ENCODE measurements at places on chromosomes 12 and 14.

GRCh38 chr12:9064201-9064814 is 51.4 kb downstream of the A2M start:
- DNase-seq = peak; percentile 80

DNA sequence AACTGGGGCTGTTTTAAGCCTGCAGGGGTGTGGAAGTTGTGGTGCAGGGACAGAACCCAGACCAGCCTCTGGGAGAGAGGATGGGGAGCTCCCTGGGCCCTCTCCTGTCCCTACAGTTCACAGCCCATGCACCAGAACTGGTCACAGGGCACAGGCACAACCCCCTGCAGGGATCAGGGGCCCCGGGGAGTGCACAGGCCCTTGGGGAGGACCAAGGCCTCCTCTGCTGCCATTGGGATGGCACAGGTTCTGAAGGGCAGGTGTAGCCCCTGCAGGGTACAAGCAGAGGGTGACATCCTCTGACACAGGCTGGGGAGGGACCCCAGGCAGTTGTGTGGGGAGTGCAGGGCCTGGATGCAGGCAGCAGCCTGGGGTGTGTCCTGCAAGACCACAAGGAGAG is 66.4 kb upstream of the SFSWAP start:
- DNase-seq = no peak

DNA sequence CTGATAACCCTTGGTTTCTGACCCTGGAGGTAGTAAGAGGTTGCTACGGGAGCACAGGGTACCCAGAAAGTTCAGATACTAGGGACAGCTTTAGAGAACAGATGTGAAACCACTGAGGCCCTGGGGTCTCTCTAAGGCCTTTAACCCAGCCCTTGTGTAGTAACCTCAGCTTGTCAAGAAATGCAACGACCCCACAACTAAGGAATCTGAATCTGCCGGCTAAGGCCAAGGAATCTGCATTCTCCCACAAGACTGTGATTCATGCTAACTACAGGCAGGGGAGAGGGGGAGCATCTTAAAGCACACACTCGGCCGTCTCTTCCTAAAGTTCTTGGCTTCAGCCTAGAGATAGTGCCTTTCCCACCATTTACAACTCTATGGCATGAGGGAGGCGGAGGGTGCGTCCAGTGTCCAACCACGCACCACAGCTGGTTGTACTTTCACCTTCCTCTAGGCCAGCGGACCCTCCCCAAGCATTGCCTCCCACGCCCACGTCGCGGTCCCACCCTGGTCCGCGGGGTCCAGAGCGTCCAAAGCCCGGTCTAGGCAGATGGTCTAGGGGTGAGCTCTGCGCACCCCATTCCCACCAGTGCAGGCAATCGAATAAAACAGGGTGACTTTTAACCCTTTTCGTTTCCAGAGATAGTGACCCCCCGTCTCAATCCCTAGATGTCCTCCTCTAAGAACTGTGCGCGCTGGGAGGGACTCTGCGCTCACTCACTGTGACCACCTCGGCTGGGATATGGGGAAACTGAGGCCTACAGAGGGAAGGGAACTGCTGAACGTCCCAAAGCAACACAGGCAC is 735 bp upstream of the VASH1 start:
- no peak for DNase-seq

- no peak for DNase-seq
Measured at GRCh38 chr12:129097451-129097850, 244.2 kb downstream of the GLT1D1 start.

DNA sequence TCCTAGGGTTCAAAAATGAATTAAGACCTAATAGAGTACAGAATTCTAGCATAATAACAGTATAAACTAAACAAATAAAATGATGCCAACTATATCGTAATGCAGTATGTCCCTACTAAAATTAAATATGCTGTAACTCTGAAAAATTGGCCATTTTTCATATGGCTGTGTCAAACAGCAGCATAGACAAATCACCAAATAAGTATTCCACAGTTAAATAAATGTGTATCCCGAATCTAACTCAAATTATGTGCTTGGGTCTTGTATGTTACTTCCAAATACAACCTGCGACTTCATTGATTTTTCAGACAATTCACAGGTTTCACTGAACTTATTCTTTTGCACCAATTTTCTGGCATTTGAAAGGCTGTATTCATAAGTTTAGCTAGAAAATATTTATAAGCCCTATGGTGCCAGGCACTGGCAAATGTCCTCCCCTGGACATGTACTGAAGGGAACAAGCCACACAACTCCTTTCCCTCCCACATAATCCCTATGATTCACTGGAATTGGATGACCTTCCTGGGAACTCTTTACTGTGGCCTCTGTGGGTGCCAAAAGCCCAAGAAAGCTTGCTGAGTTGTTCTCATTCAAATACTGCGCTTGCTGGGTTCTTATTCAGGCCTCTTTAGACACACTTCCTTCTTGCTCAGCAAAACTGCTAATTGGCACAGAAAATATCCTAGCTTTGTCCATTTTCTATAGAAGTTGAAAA is 108.8 kb downstream of the KITLG start:
- DNase-seq = no peak
